ENCODE measurements at places on chromosomes 4 and X. TPM values are rescaled to one million over a fixed set of nuclear protein-coding genes. Genes with fewer than 3 reads are reported as not detected.

The MTNR1A gene
- not detected for polyA plus RNA-seq

The CWH43 gene
- not detected for polyA plus RNA-seq

The EIF1AX gene
- polyA plus RNA-seq: 62.7 TPM

- H3K4me1 ChIP-seq: no peaks in the 10 kb centered on the region
- DNase-seq: no peak
- H3K36me3 ChIP-seq: no peaks in the 10 kb centered on the region
Measured at GRCh38 chrX:94524867-94525266, 850.9 kb downstream of the FAM133A start.

- H3K36me3 ChIP-seq: no peaks in the 10 kb centered on the region
- no peak for DNase-seq
- no peak overlapping the region for H3K4me3 ChIP-seq
- H3K27ac ChIP-seq: no peak overlapping the region
- H3K4me1 ChIP-seq: no peaks in the 10 kb centered on the region
Measured at GRCh38 chr4:116197317-116197809, 888.0 kb downstream of the TRAM1L1 start.

GRCh38 chr4:23036503-23036902 lies 343.8 kb downstream of the GBA3 start:
- H3K4me3 ChIP-seq: no peak overlapping the region
- no peaks in the 10 kb centered on the region for H3K36me3 ChIP-seq
- no peaks in the 10 kb centered on the region for H3K4me1 ChIP-seq
- no peak for DNase-seq
- H3K27me3 ChIP-seq: no peaks in the 10 kb centered on the region

DNA sequence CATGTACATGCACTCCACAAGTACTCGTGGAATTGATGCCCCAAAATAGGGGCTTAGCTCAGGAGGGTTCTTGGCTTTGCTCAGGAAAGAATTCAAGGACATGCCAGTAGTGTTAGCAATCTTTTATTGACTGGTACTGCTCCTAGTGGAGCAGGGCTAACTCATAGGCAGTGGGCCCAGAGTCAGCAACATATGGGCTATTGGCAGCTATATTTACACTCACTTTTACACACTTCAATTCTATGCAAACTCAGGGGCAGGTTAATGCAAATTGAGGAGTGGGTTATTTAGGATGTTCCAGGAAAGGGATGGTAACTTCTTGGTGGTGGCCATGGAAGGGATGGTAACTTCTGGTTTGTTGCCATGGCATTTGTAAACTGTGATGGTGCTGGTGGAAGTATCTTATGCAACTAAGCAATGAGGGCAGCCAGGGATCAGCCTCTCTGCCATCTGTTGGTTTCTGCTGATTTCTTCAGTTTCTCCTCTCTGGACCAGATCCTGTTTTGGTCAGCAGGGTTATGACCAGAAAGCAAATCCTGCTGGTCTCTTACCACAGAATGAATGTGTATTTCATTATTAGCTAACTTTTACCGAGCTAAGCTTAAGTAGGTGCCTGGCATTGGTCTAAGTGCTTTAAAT lies 69.2 kb upstream of the FAT1 start:
- no peak overlapping the region for H3K27ac ChIP-seq
- no peaks in the 10 kb centered on the region for H3K4me1 ChIP-seq
- H3K36me3 ChIP-seq: no peaks in the 10 kb centered on the region
- no peak overlapping the region for H3K4me3 ChIP-seq
- no peaks in the 10 kb centered on the region for H3K27me3 ChIP-seq

DNA sequence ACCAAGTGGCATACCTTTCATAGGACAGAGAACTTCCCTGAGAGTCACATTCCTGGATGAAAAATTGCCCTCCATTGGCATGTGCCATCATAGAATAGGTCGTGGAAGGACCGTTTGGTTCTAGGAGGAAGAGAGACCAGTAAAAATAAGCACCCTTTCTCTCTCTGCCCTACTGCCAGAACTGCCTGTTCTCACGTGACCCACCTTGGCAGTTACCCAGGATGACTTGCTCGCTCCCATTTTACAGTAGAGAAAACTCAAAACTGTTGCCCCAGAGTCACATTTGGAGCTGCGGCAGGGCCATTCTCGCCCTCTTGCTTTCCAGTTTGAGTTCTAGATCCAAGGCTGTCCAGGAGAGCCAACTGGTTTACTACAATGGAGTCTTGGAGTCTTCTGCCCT lies 1.1 kb upstream of the NLGN3 start:
- H3K27ac ChIP-seq: no peak overlapping the region
- no peaks in the 10 kb centered on the region for H3K27me3 ChIP-seq
- no peak for DNase-seq
- H3K36me3 ChIP-seq: peaks cover 26% of the 10 kb centered on the region
- peaks cover 29% of the 10 kb centered on the region for H3K4me1 ChIP-seq

DNA sequence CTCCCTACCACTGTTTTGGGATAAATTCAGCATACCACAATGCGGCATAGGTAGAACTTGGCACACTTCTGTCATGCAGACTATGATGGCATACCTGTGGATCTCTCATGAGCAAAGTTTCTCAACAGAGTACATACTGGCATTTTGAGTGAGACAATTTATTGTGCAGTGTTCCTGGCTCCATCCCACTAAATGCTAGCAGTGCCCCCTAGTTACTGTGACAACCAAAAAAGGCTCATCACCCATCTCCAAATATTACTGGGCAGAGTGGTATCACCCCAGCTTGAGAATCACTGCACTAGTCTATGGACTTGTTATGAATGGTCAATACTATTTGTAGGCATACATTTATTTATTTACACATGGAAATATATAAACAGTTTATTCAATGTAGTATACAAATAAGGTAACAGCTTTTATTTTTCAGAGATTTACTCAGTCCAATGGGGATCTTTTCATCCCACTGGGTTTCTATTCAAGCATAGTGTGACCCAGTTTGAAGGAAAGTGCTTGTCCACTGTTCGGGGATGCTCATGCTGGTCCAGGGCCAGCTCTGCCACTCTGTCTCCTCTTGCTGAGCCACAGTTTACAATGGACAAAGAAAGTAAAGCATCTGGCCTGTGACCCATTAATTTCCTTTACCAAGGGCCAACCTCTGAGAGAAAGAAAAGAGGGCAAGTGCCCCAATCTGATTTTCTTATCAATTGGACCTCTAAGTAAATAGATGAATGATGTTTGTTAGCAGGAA lies 81.0 kb upstream of the IL2 start:
- no peak for DNase-seq
- no peak overlapping the region for H3K27ac ChIP-seq
- no peaks in the 10 kb centered on the region for H3K36me3 ChIP-seq
- peaks cover 12% of the 10 kb centered on the region for H3K4me1 ChIP-seq
- no peaks in the 10 kb centered on the region for H3K27me3 ChIP-seq

DNA sequence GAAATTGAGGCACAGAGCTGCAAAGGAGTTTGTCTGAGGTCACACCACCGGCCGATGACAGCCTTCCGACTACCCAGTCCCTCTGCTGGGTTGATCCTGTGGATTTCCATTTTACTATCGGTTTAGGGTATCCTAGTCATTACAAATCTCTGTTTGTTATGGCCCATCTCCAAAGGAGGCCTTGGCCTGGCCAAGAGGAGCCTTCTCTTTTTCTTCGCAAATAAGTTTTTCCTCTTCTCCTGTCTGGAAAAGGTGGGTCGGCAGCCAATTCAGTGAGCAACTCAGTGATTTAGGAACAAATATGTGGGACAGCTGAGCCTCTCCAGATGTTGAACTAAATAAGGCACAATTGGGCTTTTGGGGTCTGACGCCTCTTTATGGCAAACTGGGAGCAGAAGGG lies 169.2 kb upstream of the RBPJ start:
- peaks cover 34% of the 10 kb centered on the region for H3K4me1 ChIP-seq
- no peak overlapping the region for H3K27ac ChIP-seq
- no peaks in the 10 kb centered on the region for H3K27me3 ChIP-seq
- no peak for DNase-seq
- no peak overlapping the region for H3K4me3 ChIP-seq

DNA sequence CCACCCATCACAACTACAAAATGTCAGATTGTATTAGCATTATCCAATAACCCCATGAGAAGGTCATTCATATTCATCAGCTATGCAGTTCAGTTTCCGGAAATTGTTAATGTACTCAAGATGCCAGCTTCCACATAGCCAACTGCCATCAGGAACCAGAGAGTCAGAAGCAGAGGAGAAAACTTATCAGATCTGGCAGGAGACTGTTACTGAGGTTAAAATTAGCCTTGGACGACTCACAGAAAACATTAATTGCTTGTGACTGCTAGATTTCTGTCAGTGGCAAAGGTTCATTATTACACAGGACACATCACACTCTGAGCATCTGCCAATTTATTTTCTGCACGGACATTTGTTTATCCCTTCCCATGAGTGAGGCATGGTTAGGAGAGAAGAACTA lies 352.8 kb downstream of the DHRSX start:
- H3K4me3 ChIP-seq: no peak overlapping the region
- H3K4me1 ChIP-seq: no peaks in the 10 kb centered on the region
- no peak for DNase-seq
- H3K36me3 ChIP-seq: no peaks in the 10 kb centered on the region
- no peaks in the 10 kb centered on the region for H3K27me3 ChIP-seq

- DNase-seq: no peak
- H3K27me3 ChIP-seq: no peaks in the 10 kb centered on the region
- no peak overlapping the region for H3K4me3 ChIP-seq
- no peak overlapping the region for H3K27ac ChIP-seq
- no peaks in the 10 kb centered on the region for H3K4me1 ChIP-seq
- H3K36me3 ChIP-seq: no peaks in the 10 kb centered on the region
Measured at GRCh38 chrX:20330545-20330944, 63.8 kb upstream of the RPS6KA3 start.

DNA sequence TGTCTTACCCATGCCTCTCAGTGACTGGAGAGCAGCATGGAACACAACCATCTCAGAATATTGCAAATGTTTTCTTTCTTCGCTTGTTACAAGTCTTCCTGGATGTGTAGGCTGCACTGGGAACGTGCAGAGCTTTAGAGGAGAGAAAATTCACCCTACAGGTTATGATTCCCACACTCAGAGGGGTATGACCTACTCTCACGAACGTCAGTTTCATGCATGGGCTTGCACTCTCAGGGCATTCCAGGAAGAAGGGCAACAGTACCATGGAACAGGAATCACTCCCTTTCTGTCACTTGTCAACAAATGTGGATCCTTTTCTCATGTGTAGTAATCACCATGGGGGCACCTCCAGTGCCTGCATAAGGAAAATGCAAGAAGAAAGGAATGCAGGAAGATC lies 75.8 kb downstream of the NBDY start:
- H3K27ac ChIP-seq: no peak overlapping the region
- no peak for DNase-seq
- no peaks in the 10 kb centered on the region for H3K36me3 ChIP-seq
- no peaks in the 10 kb centered on the region for H3K27me3 ChIP-seq

Measured in CD14-positive monocyte (primary cell).